Transverse colon (tissue), 4 donors: ENCODE measurements at places on chromosomes 6 and 20.
A peak's percentile ranks its signal among the peaks of the same experiment; 100 is the strongest.

DNA sequence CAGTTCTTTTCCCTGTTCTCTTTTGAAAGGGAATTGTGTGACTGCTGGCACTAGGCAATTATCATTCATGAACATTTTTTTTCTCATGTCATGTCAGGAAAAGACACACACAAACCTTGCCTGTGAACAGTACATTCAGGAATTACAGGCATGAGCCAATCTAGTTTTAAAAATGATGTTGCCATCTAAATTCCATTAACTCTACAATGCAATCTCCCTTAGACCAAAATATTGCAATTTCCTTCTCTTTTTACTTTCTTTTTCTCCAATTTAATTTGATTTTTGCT, 127.5 kb upstream of the STMND1 start:
- H3K27ac ChIP-seq, result no peak overlapping the region
- H3K36me3 ChIP-seq, result no peaks in the 10 kb centered on the region
- DNase-seq, result no peak

DNA sequence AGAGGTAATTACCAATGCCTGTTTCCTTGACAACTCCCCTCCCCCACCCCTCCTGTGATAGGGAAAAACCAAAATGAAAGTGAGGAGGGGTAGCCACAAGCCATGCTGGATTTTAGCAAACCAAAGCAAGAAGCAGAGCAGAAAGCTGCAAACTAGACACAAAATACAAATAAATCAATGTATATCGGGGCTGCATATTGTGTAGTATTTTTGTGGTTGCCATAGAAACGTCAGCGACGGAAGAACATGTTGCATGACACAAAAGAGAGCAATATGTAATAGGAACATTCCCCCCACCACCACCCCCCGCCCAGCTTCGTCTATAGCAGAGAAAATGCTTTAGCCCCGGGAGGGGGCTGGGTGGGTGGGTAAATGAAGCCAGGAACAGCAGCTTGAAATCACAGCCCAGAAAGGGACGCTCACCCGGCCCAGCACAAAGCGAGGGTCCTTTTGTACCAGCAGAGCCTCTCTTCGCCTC, 548 bp downstream of the AGPAT4 start:
- H3K4me1 ChIP-seq, result peaks cover 12% of the 10 kb centered on the region
- DNase-seq, result no peak
- H3K36me3 ChIP-seq, result no peaks in the 10 kb centered on the region
- H3K27me3 ChIP-seq, result no peaks in the 10 kb centered on the region
- peak overlapping the region; percentile 69 for H3K4me3 ChIP-seq
- H3K27ac ChIP-seq, result peak overlapping the region; percentile 79

DNA sequence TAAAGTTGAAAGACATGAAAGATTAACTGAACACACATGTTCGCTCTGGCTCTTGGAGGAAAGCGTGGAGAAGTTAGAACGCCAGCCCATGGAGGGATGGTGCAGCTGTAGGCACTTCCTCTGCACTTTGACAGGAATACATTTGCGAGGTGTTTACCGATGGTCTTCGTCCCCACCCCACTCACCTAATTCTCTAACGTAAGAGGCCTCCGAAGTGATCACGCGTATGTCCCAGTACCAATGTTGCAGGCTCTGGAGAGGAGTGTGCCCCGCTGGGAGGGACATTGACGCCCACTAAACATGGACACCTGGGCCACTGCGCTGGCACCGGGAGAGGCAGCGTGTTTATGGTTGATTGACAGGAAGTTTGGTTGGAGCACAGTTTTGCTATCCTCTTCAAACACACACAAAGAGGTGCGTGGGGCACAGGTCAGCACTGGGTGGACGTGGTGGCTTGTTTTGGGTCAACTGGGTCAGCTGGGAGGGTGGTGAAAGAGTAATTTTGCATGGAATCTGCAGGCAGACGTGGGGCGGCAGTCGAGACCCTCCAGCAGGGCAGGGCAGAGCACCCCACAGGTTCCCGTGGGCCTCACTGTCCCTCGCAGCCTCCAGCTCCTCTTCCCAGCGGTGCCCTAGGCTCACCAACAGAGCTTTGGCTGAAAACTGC, 110.1 kb downstream of the DLL1 start:
- H3K27ac ChIP-seq, result no peak overlapping the region
- H3K4me1 ChIP-seq, result peaks cover 5% of the 10 kb centered on the region
- H3K36me3 ChIP-seq, result no peaks in the 10 kb centered on the region
- H3K27me3 ChIP-seq, result no peaks in the 10 kb centered on the region

GRCh38 chr6:120826253-120826652, 508.0 kb downstream of the TBC1D32 start:
- H3K4me3 ChIP-seq, result no peak overlapping the region
- no peaks in the 10 kb centered on the region for H3K4me1 ChIP-seq
- H3K36me3 ChIP-seq, result no peaks in the 10 kb centered on the region
- H3K27me3 ChIP-seq, result no peaks in the 10 kb centered on the region
- peak; percentile 17 for DNase-seq
- H3K27ac ChIP-seq, result no peak overlapping the region

- DNase-seq, result no peak
- H3K27me3 ChIP-seq, result peaks cover 51% of the 10 kb centered on the region
- H3K4me3 ChIP-seq, result no peak overlapping the region
- no peaks in the 10 kb centered on the region for H3K36me3 ChIP-seq
Measured at GRCh38 chr6:109977791-109978173, 329 bp upstream of the GPR6 start.

DNA sequence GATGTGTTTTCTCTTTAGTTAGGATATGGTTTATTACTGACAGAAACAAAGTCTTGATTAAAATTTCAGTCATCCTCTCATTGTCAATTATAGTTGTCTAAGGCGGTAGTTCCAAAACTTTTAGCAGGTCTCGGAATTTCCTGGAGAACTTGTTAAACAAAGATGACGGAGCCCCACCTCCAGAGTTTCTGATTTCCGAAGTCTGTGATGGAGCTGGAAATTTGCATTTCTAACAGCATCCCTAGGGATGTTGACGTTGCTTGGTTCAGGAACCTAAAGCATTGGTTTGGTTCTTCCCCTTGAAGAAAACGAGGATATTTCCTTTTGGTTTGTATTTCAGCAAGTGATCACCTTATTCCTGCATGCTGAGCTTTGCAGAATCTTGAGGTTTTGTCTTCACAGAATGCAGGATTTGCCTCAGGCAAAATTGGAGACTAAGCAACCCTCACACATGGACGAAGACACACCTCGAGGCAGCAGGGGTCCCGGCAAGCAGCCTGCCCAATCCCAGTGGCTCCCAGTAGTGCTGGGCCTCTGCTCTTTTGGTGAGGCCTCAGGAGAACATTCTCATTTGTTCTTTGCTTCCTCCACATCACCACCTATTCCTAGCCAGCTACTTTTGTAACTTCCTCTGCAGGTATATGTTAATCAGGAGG, 187.1 kb upstream of the PHACTR1 start:
- no peak for DNase-seq
- no peak overlapping the region for H3K4me3 ChIP-seq
- H3K27ac ChIP-seq, result peak overlapping the region; percentile 44
- no peaks in the 10 kb centered on the region for H3K27me3 ChIP-seq

DNA sequence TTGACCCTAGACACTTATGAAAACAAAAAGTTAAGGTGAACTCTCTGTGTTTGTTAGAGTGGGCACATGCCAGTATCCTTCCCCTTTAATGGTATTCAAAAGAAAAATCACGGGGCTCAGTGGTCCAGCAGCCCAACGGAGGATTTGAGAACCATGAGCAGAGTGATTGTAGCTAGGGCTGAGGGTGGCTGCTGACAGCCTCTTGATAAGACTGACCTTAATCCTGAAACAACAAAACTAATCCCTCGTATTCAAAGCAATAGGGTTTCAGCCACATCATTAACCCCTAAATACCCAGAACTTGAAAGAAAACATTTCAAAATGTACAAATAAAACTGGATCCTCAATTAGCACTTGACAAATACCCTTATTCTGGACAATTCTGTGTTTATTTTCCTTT, 95.1 kb downstream of the SNAP25 start:
- H3K36me3 ChIP-seq, result no peaks in the 10 kb centered on the region
- DNase-seq, result no peak
- peaks cover 4% of the 10 kb centered on the region for H3K27me3 ChIP-seq
- no peaks in the 10 kb centered on the region for H3K4me1 ChIP-seq
- H3K27ac ChIP-seq, result no peak overlapping the region
- H3K4me3 ChIP-seq, result no peak overlapping the region

DNA sequence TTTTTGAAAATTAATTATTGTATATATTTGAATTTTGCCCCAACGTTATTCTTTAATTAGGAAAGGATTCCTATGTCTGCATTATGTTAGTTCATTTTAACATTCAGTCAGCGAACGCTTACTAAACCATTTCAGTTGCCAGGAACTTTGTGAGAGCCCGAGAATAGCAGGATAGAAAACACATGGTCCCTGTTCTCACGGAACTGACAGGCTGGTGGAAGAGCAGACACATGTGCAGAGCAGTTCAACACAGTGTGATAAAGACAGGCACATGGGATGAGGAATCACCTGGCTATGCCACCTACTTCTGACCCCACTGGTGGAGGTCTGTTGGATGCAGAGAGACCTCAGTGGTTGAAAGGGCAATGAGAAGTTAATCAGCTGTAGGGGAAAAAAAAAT, 367.2 kb downstream of the EPM2A start:
- no peaks in the 10 kb centered on the region for H3K27me3 ChIP-seq
- no peak overlapping the region for H3K4me3 ChIP-seq
- H3K27ac ChIP-seq, result no peak overlapping the region

- peaks cover 14% of the 10 kb centered on the region for H3K36me3 ChIP-seq
- no peak overlapping the region for H3K4me3 ChIP-seq
- DNase-seq, result no peak
- no peak overlapping the region for H3K27ac ChIP-seq
- no peaks in the 10 kb centered on the region for H3K27me3 ChIP-seq
- no peaks in the 10 kb centered on the region for H3K4me1 ChIP-seq
Measured at GRCh38 chr20:49859011-49859410, 46.4 kb downstream of the SLC9A8 start.

DNA sequence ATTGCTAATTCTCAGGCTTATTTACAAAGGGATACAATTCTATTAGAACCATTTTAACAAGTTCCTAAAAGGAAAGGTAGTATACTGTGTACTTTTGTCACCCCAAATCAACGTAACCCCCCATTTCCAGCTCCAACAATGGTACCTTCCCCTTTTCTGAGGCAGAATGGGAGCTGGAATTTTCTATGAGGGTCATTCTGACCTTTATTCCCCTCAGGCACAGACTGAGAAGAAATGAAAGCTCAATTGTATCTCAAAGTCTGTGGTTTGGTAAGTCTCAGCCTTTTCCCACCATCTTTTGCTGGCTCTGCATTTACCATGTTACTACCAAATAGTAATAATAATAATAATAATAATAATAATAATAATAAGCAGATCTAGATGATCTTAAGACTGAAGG, 571.0 kb downstream of the RNF144B start:
- H3K4me3 ChIP-seq, result no peak overlapping the region
- no peak for DNase-seq
- H3K4me1 ChIP-seq, result no peaks in the 10 kb centered on the region

- H3K4me1 ChIP-seq, result no peaks in the 10 kb centered on the region
- H3K27ac ChIP-seq, result no peak overlapping the region
- no peak overlapping the region for H3K4me3 ChIP-seq
- no peaks in the 10 kb centered on the region for H3K36me3 ChIP-seq
- no peak for DNase-seq
Measured at GRCh38 chr6:170227521-170227983, 63.3 kb downstream of the DLL1 start.

GRCh38 chr20:728256-728944, 39.9 kb downstream of the SLC52A3 start:
- no peak overlapping the region for H3K27ac ChIP-seq
- DNase-seq, result peak; percentile 22
- H3K4me1 ChIP-seq, result no peaks in the 10 kb centered on the region
- peaks cover 73% of the 10 kb centered on the region for H3K27me3 ChIP-seq

GRCh38 chr6:28789553-28790083, 134.2 kb downstream of the TRIM27 start:
- peak overlapping the region; percentile 16 for H3K4me3 ChIP-seq
- no peak overlapping the region for H3K27ac ChIP-seq
- no peak for DNase-seq
- no peaks in the 10 kb centered on the region for H3K36me3 ChIP-seq
- H3K4me1 ChIP-seq, result peaks cover 11% of the 10 kb centered on the region
- H3K27me3 ChIP-seq, result peaks cover 100% of the 10 kb centered on the region

- no peaks in the 10 kb centered on the region for H3K36me3 ChIP-seq
- no peak overlapping the region for H3K27ac ChIP-seq
- no peaks in the 10 kb centered on the region for H3K4me1 ChIP-seq
- no peak overlapping the region for H3K4me3 ChIP-seq
- no peak for DNase-seq
Measured at GRCh38 chr6:5054245-5054873, 30.8 kb upstream of the PPP1R3G start.

DNA sequence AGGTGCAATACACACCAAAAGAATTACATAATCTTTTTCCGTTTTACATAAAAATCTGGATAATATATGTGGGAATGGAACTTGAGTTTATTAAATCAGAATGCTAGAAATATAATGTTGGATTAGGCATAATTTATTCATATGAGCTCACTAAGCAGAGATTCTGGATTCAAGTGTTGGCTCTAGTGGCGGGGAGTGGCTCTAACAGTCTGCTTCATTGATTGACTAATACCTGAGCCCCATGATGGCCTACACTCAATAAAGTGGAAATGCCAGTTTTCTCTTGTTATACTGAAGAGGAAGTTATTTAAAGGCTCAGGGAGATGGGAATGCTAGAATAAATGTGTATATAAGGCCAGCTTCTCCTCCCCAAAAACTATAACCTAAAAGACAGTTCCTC, 285.5 kb upstream of the MOCS1 start:
- H3K27ac ChIP-seq, result no peak overlapping the region
- no peak overlapping the region for H3K4me3 ChIP-seq
- H3K27me3 ChIP-seq, result no peaks in the 10 kb centered on the region
- no peaks in the 10 kb centered on the region for H3K36me3 ChIP-seq
- H3K4me1 ChIP-seq, result no peaks in the 10 kb centered on the region

DNA sequence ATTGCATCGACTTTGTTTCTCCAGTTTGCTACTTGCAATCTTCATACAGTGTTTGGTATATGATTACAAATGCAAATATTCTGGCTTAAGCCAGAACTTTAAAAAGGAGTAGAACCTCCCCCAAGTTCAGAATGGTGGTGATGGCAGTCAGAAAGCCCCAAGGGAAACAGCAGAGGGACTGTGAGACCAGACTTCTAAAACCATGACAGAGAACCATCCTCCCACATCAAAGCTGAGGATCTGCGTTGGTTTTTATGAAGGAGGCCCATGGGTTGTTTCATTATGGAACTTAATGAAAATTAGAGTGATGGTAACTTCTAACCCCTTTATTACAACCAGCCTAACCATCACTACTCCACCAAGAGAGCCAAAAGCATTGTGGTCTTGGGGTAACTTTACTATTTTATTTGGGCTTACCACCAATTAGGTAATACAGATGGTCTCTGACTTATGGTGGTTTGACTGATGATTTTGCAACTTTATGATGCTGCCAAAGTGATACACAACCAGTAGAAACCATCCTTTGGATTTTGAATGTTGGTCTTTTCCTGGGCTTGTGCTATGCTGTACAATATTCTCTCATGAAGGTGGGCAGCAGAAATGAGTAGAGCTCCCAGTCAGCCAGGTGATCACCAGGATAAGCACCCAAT, 10.9 kb upstream of the MRS2 start:
- H3K36me3 ChIP-seq, result no peaks in the 10 kb centered on the region
- peaks cover 5% of the 10 kb centered on the region for H3K27me3 ChIP-seq
- no peaks in the 10 kb centered on the region for H3K4me1 ChIP-seq
- DNase-seq, result no peak
- H3K27ac ChIP-seq, result no peak overlapping the region
